ENCODE measurements at places on chromosomes 11 and 22.

DNA sequence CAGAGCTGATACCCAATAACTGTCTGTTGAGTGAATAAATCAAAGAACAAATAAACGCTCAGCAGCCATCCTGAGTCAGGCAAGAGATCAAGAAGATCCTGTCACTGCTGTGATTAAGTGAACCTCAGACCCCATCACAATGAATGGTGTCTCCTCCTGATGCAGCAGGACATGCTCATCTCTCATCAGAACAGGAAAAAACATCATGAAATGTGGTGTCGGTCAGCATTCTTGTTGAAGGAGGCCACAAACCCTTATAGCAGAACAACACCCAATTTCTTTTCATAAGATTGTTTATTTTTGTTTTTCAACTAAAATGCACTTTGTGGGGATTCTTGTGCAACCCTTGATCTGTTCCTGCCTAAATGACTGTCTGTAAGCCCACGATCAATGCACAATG is 60.3 kb downstream of the SYTL2 start:
- DNase-seq = no peak

GRCh38 chr11:86141727-86142126 is 72.8 kb upstream of the PICALM start:
- no peak for DNase-seq

GRCh38 chr11:46671958-46672315 is 28.5 kb downstream of the ARHGAP1 start:
- no peak for DNase-seq

DNA sequence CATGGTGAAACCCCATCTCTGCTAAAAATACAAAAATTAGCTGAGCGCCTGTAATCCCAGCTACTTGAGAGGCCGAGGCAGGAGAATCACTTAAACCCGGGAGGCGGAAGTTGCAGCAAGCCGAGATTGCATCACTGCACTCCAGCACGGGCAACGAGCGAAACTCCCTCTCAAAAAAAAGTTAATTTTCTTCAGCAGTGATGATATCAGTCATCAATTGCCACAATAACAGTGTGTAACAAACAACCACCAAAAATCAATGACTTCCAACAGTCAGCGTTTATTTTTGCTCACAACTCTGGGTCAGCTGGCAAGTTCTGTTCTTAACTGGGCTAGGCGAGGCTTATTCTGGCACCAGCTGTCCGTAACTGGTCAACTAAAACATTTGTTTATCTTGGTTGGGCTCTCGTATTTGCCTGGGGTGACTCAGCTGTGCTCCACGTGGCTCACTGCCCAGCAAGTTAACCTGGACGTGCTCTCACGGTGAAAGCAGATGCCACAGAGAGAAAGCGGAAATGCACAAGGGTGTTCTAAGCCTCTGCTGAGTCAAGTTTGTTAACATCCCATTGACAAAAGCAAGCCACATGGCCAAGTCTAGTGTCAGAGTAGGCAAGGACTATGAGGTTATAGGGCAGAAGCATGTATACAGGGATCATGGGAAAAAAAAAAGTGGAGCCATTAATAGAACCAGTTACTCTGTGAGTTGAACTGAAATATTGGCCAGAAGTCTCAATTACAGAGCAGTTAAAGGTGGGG is 52.1 kb downstream of the LHFPL7 start:
- DNase-seq = peak; percentile 98

GRCh38 chr11:46696212-46696558 is 4.2 kb downstream of the ARHGAP1 start:
- DNase-seq = no peak

DNA sequence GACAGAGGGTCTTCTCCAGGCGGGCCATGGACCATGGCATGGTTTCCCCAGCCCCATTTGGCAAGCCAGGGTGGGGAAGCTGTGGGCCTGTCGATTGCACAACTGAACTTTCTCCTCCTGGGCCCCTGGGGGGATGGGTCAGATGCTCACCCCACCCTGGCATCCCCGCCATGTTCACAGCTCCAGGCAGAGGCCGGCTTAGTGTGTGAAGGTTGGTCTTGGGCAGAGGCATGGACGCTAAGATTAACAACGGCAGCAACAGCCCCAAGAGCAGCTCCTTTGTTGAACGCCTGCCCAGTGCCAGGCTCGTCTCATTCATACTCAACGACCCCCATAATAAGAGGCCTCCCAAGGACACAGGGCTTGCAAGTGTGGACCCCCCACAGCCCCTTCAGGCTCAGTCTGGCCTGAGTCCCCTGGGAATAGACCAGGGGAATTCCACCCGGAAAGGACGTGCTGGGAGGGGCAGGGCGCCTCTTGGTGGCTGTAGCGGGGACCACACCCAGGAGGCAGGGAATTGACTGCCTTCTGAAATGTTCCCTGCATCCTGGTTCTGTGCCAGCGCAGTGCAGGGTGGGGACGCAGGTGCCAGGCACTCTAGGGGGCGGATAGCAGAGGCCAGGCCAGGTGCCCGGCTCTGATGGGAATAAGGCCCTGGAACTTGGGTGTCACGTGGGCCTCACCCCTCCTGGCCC is 8.3 kb downstream of the TSPO start:
- no peak for DNase-seq

All from bronchial epithelial cell (primary cell).